ENCODE measurements at places on chromosomes 2 and 18.

DNA sequence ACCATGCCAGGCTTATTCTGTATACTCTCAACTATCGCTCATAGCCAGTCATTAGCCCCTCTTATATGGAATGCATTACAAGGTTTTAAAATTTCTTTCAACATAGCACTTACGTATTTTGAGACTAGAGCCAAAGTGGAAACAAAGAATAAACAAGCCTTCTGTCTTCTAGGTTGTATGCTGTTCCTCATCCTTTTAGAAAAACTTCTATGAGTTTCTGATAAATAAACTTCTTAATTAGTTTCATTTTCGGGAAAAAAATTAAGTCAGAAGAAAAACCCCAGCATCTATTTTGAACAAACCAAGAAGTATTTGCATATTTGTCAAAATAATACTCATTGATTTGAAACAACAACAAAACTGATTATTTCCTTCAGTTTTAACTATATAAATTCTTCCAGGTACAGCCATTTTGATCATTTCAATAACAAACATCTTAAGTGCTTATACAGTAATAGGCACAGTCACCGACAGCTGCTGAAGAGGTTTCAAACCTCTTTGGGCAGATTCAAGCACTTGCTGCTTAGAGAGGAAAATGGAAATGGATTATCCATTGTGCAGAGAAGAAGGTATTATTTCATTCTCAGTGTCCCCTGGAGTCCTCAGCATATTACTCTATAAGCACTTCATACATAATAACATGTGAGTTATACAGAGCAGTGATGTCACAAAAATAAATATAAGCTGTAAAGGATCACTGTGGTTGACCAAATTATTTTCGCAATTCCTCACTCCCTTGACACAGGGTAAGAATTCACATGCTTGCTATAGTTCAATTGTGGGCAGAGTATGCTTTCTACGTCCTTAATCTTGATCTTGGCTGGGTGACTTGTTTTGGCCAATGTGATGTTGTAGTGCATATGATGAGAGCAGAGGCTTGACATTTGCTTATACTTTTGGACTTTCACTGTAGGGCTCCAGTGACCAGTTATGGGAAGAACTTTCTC is 833.8 kb downstream of the TRIB2 start:
- no peak for DNase-seq

DNA sequence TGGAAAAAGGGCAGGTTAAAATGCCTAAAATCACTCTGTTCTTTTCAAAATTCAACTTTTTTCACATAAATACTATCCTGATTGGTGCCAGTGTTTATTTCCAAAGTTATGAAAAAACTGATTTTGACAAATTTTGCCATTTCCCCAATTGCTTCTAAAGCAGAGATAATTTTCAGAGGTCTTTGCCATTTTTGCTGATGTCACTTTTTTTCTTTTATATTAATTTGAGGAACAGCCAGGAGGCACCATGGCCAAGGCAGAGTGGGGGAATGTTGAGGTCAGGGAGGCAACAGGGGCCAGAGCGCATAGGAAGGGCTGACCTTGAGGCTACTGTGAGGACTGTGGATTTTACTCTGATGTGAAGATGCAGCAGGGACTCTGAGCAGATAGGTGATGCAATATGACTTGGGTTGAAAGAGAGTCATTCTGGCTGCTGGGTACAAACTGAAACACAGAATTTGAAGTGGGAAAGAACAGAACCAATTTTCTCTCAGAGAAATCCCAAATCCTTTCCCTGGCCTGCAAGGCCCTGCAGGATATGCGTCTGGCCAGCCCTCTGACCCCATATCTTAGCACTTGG is 75.1 kb upstream of the LDAH start:
- no peak for DNase-seq

DNA sequence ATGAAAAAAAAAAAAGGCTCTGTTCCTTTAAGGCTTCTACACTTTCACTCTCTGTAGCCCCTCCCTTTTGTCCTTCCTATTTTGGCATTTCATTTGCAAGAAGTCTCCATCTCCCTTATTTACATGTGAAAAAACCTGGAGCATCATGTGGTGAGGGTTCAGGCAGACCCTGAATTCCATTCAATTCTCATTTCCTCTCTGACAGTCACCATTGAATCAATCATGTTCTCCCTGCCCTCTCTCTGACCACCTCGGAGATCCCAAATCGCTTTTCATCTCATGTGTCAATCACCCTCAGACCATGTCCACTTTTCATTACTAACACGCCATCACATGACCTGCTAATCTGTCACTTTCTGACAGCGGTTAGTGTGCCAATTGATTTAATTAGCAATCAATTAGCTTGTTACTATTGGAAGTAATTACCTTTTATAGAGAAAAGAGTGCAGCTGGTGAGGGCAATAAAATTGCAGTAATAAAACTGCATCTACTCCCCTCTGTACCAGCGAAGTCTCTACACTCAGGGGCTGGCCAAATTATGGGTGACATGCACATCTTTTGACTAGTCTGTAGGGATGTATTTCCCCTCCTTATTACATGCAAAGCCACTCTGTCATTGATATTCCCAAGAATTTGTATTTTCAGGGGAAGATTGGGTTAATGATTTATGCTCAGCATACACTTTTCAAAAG is 317.4 kb downstream of the EN1 start:
- DNase-seq, result no peak

DNA sequence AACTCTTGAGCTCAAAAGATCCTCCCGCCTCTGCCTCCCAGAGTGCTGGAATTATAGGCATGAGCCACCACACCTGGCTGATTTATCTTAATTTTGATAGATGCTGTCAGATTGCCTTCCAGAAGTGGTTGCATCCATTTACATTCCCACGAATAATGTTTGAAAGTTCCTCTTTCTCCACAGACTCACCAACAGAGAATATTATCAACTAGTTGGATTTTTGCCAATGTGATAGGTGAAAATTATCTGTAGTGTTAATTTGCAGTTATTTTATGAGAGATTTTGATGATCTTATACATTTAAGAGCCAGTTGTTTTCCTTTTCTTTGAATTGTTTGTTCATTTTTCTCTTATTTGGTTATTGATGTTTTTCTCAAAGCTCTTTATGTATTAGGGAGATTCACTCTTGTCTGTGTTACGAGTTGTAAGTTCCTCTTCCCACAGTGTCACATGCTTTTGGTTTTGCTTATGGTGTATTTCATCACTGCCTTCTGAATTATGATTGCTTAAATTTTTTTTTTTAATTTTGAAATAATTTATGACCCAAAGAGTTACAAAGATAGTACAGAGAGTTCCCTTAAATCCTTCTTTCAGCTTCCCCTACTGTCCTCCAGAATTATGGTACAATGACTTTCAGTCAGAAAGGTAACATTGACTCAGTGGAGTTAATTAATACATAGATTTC is 20.7 kb upstream of the NT5DC4 start:
- no peak for DNase-seq

All from spleen (tissue), 13 donors.